ENCODE measurements at places on chromosomes 2 and 18.

DNA sequence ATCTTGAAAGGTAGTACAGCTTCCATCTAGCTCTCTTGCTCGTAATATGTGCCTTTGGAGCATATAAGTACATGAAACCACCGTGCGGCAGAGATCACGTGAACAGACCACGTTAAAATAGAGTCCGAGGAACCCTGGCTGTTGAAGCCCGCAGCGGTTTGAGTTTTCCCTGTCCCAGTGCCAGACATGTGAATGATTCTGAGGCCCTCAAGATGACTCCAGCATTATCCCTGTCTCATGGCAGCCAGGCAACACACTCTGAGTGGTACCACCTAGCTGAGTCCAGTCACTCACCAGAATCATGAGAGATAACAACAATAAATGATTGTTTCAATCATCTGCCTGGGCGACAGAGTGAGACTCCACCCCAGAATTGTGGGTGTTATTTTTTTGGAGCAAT is 21.6 kb upstream of the AAK1 start:
- no peak for ATAC-seq

DNA sequence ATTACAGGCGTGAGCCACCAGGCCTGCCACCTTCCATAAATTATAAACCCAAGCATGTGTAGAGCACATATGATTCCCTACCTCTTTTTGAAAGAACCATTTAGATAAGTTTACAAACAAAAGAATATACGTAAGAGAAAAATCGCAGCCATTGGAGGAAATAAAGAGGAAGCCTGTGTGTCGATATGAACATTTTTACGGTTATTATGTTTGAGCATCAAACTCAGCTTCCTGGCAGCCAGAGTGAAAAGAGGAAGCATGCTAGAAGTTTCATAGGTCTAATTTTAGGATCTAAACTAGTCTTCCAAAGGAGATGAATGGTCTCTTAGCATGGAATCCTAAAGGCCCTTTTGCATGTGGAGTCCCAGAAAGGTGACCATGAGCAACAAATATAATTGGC is 104.3 kb downstream of the PLB1 start:
- ATAC-seq: no peak

DNA sequence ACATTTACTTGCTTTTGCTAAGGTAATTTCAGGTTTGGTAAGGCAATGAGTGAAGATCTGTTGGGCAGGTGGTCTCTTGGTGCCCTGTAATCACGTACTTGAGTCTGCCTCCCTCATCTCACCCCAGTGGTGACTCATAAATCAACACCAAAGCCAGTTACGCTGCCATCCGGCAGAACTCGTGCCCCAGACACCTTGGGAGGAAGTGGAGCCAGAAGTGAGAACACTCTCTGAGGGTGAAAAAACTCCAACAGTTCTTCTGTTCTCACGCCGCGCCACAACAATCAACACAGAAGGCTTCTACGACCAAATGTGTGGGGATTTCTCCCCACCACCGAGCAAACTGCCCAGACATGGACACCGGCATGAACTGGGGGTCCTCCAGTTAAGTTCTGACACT is 206.2 kb downstream of the ARL4C start:
- peak; percentile 70 for ATAC-seq

GRCh38 chr2:132668987-132669907 is 758 bp downstream of the LYPD1 start:
- ATAC-seq: no peak

DNA sequence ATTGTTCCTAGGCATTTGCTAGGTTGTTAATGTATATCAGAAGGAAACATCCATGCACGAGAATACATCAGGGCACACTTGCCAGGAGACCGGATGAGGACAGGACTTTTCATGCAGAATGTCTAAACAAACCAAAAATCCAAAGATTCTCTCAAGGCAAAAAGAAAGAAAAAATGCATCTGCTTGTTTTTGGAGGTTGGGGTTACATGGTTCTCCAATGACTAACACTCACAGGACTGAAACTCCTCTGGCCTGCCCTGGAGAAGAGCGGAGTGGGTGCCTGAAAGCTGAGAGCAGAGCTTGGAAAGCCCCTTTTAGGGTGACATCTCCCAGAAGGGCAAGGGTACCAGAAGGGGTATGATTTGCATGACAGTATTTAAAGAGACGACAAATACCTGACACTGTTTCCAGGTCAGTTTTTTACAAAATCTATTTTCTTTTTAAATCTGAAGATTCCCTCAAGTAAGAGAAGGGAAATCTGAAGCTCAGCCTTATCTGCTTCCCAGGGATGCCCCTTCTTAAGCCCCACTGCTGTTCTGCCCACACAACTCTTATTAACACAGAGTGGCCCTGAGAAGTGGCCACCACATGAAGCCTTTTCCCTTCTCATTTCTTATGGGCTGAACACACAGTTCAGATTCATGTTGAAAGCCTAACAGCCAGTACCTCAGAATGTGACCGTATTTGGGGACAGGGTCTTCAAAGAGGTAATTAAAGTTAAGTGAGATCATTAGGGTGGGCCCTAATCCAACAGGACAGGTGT is 216.4 kb downstream of the STK39 start:
- ATAC-seq: peak; percentile 88

DNA sequence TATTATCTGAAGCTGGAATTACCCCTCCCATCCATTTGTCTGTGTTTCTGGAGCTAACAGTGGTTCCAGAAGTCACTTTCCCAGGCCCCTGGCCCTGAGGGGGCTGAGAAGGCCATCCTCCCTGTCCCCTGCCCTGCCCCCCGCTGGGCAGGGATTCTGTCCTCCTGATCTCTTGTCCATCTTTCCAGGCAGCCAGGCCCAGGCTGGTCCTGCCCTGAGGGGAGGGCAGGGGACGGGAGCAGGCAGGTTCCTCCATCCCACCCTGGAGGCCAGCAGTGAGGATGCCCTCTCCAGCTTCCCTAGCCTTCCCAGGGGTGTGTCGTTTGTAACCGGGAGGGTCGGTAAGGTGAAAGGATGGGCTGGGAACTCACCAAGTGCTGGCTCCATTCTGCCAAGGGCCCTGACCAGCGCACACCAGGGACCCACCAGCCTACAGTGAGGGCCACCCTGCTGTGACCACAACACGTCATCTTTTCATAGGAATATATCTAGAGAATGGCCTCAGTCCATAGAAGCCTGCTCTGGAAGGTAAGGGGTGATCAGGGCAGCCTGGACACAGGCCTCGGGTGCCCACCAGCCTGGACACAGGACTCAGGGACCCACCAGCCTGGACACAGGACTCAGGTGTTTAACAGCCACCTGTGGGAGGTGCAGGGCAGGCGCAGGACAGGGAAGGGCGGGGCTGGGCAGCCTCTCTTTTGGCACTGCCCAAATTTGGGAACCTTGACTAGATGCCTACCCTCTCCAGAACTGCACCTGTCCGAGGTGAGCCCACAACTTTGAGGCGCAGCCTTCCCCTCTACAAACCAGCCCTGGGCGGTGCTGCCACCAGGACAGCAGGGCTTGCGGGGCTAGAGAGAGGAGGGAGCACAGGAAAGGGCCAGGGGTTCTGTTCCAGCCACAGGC is 35.8 kb upstream of the GPC1 start:
- ATAC-seq: no peak

GRCh38 chr18:346600-346999 is 78.8 kb upstream of the THOC1 start:
- ATAC-seq: no peak

DNA sequence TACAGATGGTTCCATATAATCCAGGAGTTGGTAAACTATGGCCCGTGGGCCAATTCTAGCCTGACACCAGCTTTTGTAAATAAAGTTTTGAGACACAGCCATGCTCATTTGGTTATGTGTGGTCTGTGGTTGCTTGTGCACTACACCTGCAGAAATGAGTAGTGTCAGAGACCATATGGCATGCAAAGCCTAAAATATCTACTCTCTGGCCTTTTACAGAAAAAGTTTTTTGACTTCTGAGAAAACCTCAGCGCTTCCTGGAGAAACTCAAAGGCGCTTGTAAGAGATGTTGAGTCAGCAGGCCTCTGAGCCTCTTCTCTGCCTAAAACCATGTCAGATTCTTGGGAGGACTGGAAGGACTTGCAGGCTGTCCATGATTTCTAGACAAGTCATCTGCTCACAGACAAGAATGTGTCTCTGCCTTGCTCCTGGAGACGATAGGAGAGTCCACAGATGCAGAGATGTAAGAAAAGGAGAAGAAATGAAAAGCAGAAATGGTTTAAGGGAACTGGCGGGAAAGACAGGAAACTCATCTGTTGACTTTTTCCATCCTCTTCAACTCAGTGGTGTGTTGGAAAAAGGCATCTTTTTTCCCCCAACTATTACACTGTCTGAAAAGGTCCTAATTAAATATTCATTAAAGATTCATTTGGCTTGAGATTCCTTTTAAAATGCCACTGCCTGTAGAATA is 5.2 kb downstream of the TTC39C start:
- ATAC-seq: peak; percentile 69

GRCh38 chr2:184906160-184906559 is 307.8 kb downstream of the ZNF804A start:
- ATAC-seq: no peak

GRCh38 chr2:18440141-18440661 is 120.3 kb downstream of the RDH14 start:
- ATAC-seq: no peak

Measured in activated T-helper 17 cell treated with anti-CD3 and anti-CD28 coated beads, Interleukin-2, amount 50 U/mL, for 72 hours (primary cell).